ENCODE measurements at places on chromosomes 16 and 17. TPM values are rescaled to one million over a fixed set of nuclear protein-coding genes. Genes with fewer than 3 reads are reported as not detected.

GRCh38 chr16:87703835-87704375 is 61.9 kb downstream of the KLHDC4 start:
- DNase-seq, result no peak

DNA sequence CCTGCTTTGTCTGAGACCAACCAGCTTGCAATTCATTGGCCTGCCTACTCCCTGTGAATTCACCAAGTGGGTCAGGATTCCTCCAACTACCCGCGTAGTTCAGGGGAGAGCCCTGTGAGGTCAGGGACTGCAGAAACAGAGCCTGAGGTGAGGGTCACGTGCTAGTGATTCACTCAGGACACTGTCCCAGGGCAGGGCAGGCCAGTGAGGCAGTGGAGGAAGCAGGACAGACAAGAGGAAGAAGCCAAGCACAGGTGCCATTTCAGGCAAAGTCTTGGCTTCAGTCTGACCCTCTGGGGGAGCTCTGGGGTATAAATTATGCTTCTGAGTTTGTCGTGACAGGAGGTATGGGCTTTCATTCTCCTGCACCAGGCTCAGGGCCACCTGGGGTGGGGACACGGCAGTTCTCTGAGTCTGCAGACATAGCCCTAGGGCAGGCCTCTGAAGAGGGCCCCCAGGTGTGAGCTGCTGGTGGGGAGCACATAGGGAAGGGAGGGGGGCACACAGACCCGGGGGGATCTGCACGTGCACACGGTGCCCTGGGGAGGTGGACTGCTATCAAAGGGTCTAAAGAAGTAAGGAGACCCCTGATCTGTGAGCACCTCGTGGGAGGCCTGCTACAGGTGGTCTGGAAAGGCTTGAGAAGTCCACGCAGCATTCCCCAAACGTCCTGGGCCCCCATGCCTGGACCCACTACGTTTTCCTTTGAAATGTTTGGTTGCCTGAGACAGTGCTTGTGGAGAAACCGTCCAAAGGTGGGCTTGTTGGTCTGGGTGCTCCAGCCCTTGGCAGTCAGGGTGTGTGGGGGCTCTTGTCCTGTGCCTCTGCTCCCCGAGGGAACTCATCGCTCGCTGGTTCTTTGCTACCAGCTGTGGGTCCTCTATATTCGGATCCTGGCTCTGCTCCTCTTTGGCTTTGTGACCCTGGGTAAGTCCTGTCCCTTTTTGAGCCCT is 46.4 kb downstream of the NKD1 start:
- DNase-seq, result no peak

DNA sequence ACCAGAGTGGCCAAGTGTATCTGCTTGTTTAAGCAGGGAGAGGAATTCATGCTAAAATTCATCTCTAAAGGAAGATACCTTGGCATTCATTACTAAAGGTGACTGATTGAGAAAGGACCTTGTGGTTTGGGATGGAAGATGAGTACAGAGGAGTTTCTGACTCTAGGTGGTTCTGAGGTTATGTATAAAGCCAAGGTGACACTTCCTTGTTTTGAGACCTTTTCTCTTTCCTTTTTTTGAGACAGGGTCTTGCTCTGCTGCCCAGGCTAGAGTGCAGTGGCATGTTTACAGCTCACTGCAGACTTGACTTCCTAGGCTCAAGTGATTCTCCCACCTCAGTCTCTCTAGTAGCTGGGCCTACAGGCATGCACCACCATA is 9.1 kb downstream of the ABHD15 start:
- no peak for DNase-seq

DNA sequence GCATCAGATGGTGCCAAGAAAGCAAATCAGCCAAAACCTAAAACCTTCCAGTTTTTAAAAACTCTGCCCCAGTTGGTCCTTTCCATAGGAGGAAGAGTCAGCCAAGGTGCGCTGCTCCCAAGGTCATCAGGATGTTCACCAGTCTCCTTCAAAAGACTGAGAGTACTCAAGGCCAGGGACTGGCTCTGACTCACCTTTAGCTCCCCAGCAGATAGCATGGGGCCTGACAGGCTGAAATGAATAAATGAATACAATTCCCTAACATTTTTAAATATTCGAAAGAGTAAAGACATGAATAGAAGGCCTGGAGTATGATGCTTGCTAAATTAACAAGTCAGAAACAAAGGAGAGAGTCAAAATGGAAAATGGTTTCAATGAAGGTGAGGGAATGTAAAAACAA is 19.2 kb downstream of the EFTUD2 start:
- no peak for DNase-seq

DNA sequence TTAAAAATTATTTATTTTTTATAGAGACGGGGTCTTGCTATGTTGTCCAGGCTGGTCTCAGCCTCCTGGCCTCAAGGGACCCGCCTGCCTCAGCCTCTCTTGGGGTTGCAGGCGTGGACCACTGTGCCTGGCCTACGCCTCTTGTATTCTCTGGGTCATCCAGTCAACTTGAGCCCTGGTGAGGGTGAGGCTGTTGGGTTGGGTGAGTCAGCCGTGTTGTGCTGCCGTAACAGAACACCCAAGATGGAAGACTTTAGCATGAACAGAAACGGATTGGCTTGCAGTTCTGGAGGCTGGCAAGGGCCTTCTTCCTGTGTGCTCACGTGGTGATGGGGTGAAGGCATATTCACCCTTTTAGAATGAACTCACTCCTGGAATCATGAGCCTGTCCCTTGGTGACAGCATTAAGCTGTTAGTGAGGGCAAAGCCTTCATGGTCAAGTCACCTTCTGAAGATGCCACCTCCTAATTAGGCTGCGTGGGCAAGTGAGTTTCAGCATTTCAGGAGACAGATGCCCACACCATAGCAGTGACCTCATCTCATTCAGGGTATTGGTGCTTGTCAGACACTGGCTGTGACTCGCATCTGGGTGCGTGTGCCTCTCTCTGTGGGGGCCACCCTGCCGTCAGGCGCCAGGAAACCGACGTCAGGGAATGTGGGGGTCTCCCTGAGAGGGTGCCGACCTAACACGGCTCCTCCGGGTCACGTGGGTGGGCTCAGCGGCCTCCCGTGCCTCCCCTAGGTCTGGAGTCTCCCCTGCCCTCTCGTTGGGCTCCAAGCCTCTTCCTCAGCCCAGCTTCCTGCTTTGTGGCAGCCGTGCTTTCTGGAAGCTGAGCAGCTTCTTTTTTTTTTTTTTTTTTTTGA is 49.8 kb downstream of the WDR45B start:
- DNase-seq, result no peak

DNA sequence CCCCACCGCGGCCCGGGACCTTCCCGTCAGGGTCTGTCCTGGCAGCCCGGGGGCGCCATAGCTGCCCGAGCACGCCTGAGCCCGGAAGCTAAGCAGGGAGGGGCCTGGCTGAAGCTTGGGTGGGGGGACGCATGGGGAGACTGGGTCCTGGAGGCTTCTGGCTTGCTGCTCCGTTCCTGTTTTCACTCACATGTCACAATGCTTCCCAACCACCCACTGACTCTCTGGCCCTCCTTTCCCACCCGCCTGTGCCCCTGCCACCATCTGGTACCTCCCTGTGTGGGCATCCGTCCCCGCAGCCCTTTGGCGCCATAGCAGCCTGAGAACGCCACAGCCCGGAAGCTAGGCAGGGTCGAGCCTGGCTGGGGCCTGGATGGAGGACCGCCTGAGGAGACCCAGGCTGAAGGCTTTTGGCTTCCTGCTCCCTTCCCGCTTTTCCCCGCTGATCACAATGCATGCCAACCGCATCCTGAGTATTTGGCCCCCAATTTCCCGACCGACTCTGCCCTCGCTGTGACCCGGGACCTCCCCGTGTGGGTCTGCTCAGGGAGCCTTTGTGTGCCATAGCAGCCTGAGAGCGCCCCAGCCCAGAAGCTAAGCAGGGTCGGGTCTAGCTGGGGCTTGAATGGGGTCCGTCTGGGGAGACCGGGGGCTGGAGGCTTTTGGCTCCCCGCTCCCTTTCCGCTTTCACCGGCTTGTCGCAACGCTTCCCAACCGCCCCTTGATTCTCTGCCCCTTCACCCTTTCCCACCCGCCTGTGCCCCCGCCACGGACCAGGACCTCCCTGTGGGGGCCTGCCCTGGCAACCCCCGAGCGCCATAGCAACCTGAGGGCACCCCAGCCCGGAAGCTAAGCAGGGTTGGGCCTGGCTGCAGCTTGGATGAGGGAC is 2290.1 kb downstream of the TP53TG3F start:
- DNase-seq, result no peak

DNA sequence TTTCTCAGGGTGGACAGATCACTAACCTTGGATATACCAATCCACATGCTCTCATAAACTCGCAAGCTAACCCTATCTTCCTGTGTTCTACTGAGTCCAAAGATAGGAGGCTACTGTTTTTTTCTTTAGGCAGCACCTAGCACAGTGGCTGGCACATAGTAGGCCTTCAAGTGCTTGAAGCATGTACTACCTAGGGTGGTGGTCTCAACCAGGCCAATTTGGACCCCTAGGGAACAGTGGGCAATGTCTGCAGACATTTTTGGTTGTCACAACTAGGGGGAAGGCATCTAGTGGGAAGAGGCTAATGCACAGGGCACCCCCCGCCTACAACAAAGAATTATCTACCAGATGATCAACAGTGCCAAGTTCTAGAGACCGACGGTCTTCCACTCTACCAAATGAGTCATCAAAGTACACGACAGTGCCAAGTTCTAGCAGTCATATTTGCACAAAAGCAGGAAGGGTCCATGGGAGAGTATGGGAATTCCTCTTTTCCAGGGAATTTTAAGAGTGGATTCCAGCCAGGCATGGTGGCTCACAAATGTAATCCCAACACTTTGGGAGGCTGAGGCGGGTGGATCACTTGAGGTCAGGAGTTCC is 390.3 kb downstream of the SLC39A11 start:
- DNase-seq, result no peak

GRCh38 chr17:2018716-2019510 is 6.2 kb downstream of the RTN4RL1 start:
- no peak for DNase-seq

DNA sequence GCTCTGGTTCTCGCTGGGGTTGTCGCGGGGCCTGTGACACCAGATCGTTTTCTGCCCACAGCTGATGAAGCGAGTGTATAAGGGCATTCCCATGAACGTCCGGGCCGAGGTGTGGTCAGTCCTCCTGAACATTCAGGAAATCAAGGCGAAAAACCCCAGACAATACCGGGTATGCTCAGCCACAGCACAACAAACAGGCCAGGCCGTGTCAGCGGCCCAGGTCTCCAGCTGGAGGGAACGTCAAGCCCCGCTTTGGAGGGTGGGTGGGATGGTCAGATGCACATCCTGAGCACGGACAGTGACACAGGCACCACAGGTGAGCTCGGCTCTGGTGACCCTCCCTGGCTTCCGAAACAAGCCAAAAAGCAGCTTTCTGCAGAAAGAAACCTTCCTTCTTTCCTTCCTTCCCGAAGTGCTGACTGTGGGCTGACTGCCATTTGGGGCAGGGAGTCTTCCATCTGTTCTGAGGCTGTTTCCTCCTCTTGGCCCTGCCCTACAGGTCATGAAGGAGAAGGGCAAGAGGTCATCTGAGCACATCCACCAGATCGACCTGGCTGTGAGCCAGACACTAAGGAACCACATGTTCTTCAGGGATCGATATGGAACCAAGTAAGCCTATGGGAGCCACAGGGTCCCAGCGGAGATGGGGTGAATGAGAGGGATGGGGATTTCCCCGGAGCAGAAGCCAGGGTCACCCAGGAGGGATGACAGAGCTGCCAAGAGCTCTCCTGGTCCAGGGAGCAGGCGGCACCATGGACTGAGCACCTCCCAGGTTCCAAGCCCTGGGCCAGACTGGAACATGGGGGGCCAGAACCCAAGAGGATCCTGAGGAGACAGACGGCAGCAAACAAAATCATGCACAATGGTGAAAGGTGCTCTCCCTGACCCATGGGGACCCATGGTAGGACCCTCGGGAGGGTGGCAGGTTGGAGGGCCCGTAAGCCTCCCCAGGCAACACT is 79.4 kb downstream of the GOSR1 start:
- no peak for DNase-seq

- DNase-seq, result no peak
These were observed 544 bp upstream of the EVI2A start for GRCh38 chr17:31321966-31322365.

GRCh38 chr16:65213866-65214595 is 92.2 kb upstream of the CDH11 start:
- DNase-seq, result no peak

DNA sequence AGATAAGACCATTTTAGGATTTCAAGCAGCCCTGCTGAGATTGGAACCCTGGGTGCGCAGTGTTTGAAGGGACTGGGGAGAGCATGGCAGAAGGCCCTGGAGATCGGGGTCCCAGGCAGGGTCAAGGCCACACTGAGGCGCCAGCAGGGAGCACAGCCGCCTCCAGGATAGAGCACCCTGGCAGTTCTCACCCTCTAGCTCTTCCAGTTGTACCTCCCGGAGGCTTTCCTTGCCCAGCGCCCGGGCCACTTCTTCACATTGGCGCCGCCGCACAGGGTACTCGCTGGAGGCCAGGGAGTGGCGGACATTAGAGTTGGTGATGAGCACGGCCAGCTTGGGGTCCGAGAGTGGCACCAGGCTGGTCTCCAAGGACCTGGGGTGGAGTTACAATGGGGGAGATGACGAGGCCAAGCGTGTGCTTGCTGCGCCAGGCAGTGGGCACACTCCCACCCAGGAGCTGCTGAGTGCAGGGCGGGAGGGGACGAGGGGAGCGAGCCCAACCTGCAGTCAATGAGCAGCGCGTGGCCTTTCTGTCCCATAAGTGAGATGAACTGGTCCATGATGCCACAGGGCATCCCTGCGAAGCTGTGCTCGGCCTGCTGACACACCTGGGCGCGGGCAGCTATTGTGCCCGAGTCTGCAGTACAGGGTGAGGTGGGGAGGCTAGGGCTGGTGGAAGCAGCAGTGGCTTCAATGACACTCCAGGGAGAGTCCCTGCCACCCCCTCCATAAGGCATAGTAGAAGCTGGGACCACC is 2.3 kb downstream of the GALK1 start:
- no peak for DNase-seq

DNA sequence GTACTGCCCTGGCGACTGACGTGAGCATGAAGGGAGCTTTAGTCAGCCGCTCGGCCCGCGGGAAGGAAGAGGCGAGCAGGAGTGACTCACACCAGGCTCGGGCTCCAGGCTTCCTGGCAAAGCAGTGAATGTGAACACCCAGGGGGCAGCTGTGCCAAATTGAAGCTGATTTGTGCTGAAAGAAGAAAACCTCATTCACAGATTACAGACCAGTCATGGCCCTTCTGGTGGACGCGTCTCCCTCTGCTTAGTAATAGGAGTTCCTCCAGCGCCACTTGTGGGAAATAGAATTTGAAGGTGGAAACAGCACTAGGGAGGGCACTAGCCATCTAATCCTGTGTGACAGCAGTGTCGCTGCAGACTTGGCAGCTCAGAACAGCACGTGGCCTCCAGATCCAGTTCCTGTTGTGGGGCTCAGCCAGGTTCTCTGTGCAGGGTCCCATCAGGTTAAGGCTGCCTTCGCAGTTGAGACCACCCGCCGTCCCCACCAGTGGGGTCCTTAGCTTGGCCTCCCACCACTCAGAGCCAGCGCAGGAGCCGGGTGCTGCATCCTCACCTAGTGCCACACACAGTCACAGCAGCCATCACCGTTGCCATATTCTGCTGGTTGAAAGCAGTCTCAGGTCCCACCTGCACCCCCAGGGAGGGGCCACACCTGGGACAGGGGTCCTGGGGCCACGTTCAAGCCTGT is 164.5 kb upstream of the CHMP6 start:
- DNase-seq, result no peak

The HNF1B gene
- polyA plus RNA-seq, result 0.30 TPM

The C16orf78 gene
- not detected for polyA plus RNA-seq

The BAIAP3 gene
- polyA plus RNA-seq, result 5.4 TPM

The RHBDF1 gene
- polyA plus RNA-seq, result 10.7 TPM

The NKD1 gene
- polyA plus RNA-seq, result 0.98 TPM

The KRTAP9-8 gene
- polyA plus RNA-seq, result 0.09 TPM

The TOB1 gene
- polyA plus RNA-seq, result 49.3 TPM

The PITPNM3 gene
- polyA plus RNA-seq, result 0.52 TPM

The GOT2 gene
- polyA plus RNA-seq, result 38.6 TPM

The FOXL1 gene
- polyA plus RNA-seq, result 0.62 TPM

The TRAF4 gene
- polyA plus RNA-seq, result 29.3 TPM

The SOX9 gene
- 1.7 TPM for polyA plus RNA-seq

The FADS6 gene
- polyA plus RNA-seq, result 1.0 TPM

The ACSM2A gene
- 0.21 TPM for polyA plus RNA-seq
